ENCODE measurements at places on chromosomes 6 and 20.

- peaks cover 17% of the 10 kb centered on the region for H3K4me1 ChIP-seq
- no peak overlapping the region for H3K27ac ChIP-seq
- no peak overlapping the region for H3K4me3 ChIP-seq
- peaks cover 7% of the 10 kb centered on the region for H3K36me3 ChIP-seq
- no peaks in the 10 kb centered on the region for H3K27me3 ChIP-seq
- DNase-seq = peak; percentile 70
These were observed 43.1 kb upstream of the NEDD9 start for GRCh38 chr6:11275598-11275997.

DNA sequence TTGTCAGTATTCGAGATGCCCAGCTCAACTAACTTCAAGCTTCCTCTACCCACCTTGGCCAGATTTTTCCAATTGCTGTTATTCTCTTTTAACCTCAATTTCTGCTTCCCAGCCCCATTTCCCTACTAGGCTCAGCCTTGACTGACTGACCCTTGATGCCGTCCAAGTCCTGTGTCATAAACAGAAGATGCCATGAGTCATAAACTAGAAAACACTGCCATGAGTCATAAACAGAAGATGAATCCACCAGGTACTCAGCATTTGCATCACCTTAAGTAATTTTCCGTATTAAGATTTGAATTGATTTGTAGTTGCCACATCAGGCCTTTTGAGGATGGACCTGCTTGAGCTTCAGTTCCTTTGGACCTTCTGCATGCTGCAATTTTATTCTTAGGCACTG is 123.8 kb downstream of the FAM83B start:
- no peaks in the 10 kb centered on the region for H3K27me3 ChIP-seq
- H3K27ac ChIP-seq = no peak overlapping the region
- no peaks in the 10 kb centered on the region for H3K4me1 ChIP-seq
- no peaks in the 10 kb centered on the region for H3K36me3 ChIP-seq
- no peak for DNase-seq
- H3K4me3 ChIP-seq = no peak overlapping the region

GRCh38 chr6:3259491-3259958 is 778 bp downstream of the PSMG4 start:
- H3K36me3 ChIP-seq = peaks cover 17% of the 10 kb centered on the region
- peaks cover 19% of the 10 kb centered on the region for H3K4me1 ChIP-seq
- H3K4me3 ChIP-seq = peak overlapping the region; percentile 91
- peak; percentile 29 for DNase-seq
- peak overlapping the region; percentile 31 for H3K27ac ChIP-seq

DNA sequence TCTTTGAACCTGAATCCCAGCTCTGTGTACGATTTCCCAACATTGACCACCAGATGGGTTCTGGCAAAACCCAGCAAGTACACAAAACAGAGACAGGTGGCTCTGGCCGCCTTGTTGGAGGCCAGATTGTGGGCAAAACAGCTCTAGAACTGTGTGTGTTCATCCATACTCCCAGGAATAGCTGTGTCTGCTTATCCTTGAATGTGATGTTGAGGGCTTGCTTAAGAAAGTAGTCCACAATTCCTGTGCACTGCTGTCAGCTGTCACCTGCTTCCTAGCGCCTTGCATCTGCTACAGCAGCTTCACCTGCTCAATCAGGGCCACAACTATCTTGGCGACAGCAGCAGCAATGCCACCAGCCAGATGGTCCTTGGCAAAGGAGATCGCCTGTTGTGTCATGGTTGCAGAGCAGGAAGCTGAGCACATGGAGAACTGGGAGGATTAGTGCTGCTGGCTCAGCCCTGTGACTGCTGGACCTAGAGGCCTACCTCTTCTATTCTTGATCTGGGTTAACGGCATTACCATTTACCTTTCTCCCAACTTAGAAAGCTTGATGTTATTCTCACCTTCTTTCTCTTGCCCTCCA is 3.7 kb upstream of the SMAP1 start:
- no peak overlapping the region for H3K27ac ChIP-seq
- no peak for DNase-seq
- H3K27me3 ChIP-seq = no peaks in the 10 kb centered on the region
- H3K36me3 ChIP-seq = no peaks in the 10 kb centered on the region
- peaks cover 21% of the 10 kb centered on the region for H3K4me1 ChIP-seq

- peaks cover 16% of the 10 kb centered on the region for H3K36me3 ChIP-seq
- H3K4me3 ChIP-seq = peak overlapping the region; percentile 45
- H3K27me3 ChIP-seq = peaks cover 5% of the 10 kb centered on the region
These were observed 11.1 kb downstream of the FAM110A start for GRCh38 chr20:844473-845225.

- no peaks in the 10 kb centered on the region for H3K27me3 ChIP-seq
- no peak overlapping the region for H3K4me3 ChIP-seq
- H3K4me1 ChIP-seq = peaks cover 2% of the 10 kb centered on the region
- H3K36me3 ChIP-seq = no peaks in the 10 kb centered on the region
- DNase-seq = no peak
These were observed 195.6 kb upstream of the RIN2 start for GRCh38 chr20:19562426-19562825.

GRCh38 chr6:149233056-149233715 is 84.3 kb upstream of the TAB2 start:
- peak; percentile 26 for DNase-seq
- H3K4me1 ChIP-seq = peaks cover 62% of the 10 kb centered on the region
- no peaks in the 10 kb centered on the region for H3K27me3 ChIP-seq
- no peak overlapping the region for H3K4me3 ChIP-seq
- H3K27ac ChIP-seq = no peak overlapping the region

- no peaks in the 10 kb centered on the region for H3K4me1 ChIP-seq
- H3K27ac ChIP-seq = no peak overlapping the region
- no peaks in the 10 kb centered on the region for H3K36me3 ChIP-seq
- no peak overlapping the region for H3K4me3 ChIP-seq
These were observed 82.4 kb downstream of the PPP1R3G start for GRCh38 chr6:5167501-5167900.

DNA sequence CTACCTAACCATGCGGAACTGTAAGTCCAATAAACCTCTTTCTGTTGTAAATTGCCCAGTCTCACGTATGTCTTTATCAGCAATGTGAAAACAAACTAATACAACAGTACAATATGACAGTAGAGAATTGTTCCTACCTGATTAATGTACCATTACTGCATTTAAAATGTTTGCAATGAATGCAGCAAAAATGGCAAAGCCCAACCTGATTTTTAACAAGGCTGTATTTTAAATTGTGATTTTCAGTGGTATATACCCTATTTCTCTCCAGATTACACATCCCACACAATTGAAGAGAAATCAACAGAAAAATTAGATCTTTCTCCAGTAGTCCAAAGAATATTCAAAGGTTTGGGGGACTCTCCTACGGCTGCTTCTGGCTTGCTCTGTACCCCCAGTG is 3.3 kb upstream of the PCSK2 start:
- H3K27ac ChIP-seq = no peak overlapping the region
- H3K27me3 ChIP-seq = peaks cover 21% of the 10 kb centered on the region
- no peak for DNase-seq
- no peaks in the 10 kb centered on the region for H3K4me1 ChIP-seq

DNA sequence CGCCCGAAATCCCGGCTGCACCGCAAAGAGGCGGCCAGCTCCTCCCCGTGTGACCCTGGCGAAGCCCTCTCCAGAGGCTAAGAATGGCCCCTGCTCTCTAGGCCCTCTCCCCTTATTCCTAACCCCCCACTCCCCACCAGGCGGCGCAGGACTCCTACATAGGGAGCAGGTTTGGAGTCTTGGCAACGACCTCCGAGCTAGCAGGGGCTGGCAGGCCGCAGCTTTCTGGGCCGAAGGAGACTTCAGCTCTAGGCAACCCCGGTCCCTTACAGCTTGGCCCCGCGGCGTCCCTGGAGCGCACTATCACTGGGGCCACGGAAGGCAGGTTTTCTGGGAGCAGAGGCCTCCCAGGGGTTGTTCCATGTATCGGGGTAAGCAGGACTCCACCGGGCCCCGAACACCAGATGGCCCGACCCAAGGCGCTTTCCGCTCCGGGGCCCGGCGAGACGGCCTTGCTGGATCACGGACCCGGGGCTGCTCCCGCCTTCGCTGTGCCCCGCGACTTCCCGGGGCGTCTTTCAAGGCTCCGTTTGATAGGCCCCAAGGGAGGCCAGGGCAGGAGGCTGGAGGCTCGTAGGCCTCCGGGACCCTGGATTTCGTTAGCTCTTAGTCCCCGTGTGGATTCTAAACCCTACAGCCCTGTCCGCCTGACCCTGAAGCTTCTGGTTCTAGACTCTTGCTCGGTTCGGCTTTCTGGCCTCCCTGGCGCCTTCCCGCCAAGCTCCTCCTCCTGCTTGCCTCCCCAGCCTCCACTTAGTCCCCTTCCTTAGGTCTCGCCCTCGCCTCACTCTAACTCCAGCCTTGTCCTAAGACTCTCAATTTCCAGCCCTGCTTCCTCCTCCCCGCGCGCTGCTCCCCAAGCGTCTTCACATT is 1.9 kb downstream of the SLC32A1 start:
- no peak for DNase-seq
- no peak overlapping the region for H3K27ac ChIP-seq
- peaks cover 81% of the 10 kb centered on the region for H3K27me3 ChIP-seq

- no peaks in the 10 kb centered on the region for H3K4me1 ChIP-seq
- no peak for DNase-seq
- H3K4me3 ChIP-seq = no peak overlapping the region
- no peak overlapping the region for H3K27ac ChIP-seq
These were observed 71.1 kb downstream of the PERP start for GRCh38 chr6:138036111-138036510.

DNA sequence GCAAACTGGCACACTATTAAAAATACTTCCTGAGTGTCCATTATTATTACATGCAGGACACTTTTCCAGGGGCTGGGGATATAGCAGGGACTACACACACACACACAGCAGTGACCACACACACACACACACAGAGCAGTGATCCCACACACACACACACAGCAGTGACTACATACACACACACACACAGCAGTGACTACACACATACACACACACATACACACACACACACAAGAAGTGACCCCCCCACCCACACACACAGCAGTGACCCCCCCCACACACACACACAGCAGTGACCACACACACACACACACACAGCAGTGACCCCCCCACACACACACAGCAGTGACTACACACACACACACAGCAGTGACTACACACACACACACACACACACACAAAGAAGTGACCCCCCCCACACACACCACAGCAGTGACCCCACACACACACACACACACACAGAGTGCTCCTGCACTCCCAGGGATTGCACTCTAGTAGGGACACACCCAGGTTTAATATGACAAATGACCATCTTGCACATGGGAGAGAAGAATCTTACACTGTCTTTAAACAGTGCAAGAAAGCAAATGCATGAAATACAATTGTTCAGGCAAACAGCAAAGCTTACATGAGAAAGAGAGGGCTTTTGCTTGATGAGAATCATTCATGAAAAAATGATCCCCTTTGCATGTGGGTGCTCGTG is 115.5 kb downstream of the IRF4 start:
- H3K27ac ChIP-seq = no peak overlapping the region
- peaks cover 5% of the 10 kb centered on the region for H3K36me3 ChIP-seq
- no peak overlapping the region for H3K4me3 ChIP-seq
- no peak for DNase-seq
- no peaks in the 10 kb centered on the region for H3K27me3 ChIP-seq

DNA sequence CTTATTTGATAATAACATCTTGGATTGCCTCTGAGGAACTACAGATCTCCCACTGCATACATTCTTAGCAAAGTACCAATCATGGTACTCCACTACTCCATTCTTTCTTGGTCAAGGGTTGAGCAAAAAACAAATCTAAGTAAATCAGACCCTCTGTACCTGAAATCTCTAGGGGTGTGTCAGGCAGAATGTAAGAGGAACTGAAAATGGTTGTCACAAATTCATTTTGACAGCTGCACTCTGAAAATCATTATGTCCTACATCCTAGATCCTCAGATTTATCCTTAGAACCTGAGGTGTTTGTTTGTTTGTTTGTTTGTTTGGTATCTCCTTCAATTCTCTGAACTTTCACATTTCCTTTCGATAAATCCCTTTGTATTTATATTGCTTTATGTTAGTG is 433.2 kb upstream of the BTBD3 start:
- no peaks in the 10 kb centered on the region for H3K36me3 ChIP-seq
- no peak overlapping the region for H3K27ac ChIP-seq
- DNase-seq = no peak
- H3K27me3 ChIP-seq = no peaks in the 10 kb centered on the region
- H3K4me1 ChIP-seq = no peaks in the 10 kb centered on the region

- H3K27ac ChIP-seq = no peak overlapping the region
- no peak overlapping the region for H3K4me3 ChIP-seq
- no peak for DNase-seq
These were observed 237.1 kb upstream of the AFDN start for GRCh38 chr6:167589615-167589940.

GRCh38 chr20:3543901-3544507 is 73.2 kb downstream of the ATRN start:
- H3K27ac ChIP-seq = no peak overlapping the region
- H3K4me1 ChIP-seq = peaks cover 5% of the 10 kb centered on the region
- H3K27me3 ChIP-seq = no peaks in the 10 kb centered on the region
- H3K36me3 ChIP-seq = peaks cover 7% of the 10 kb centered on the region
- DNase-seq = no peak
- no peak overlapping the region for H3K4me3 ChIP-seq

DNA sequence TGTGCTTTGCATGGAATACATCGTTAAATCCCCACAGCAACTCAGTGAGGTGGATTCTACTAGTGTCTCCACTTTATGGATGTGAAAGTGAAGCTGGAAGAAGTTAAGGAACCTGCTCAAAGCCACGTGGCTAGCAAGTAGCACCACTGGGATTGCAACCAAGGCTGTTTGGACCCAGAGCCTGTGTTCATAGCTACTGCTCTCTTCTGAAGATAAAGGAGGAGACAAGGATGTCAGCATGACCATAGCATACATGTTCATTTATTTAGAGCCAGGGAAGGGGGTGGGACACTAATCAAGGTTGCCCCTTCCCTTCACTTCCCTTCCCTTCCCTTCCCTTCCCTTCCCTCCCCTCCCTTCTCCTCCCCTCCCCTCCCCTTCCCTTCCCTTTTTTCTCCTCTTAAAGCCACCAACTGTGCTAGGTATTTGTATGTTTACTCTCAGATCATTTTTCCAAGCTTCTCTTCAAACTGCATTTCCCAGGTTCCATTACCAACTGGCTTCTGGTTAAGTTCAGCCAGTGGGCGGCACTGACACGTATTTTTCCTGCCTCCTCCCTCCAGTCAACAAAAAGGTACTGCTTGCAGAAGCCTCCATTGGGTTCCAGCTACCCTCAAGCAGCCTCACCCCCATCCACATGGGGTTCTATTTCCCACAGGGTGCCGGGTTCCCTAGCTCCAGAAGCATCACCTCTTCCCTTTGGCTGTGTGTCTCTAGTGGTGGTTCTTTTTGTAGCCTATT is 134.9 kb downstream of the BCAS1 start:
- H3K36me3 ChIP-seq = no peaks in the 10 kb centered on the region
- peak overlapping the region; percentile 90 for H3K27ac ChIP-seq
- peaks cover 77% of the 10 kb centered on the region for H3K4me1 ChIP-seq
- DNase-seq = peak; percentile 71

DNA sequence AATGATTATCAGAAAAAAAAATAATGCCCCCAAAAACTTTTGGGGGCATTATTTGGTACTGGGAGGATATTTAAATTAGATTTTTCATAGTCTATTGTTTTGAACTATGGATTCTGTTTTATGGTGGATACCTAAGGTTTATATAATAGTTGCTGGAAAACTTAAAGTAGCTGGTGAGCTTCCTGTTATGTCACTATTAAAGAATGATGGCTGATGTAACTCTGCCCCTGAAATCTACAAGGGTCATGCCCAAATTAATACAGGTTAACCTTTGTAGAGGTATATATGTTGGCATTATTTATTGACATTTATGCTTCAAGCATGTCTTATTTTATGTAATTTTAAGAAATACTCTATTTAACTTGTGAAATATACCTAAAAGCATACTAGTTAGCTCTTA is 25.3 kb upstream of the ERVFRD-1 start:
- H3K27me3 ChIP-seq = no peaks in the 10 kb centered on the region
- H3K36me3 ChIP-seq = peaks cover 19% of the 10 kb centered on the region
- no peak overlapping the region for H3K4me3 ChIP-seq

- H3K27me3 ChIP-seq = no peaks in the 10 kb centered on the region
- H3K36me3 ChIP-seq = no peaks in the 10 kb centered on the region
- peaks cover 16% of the 10 kb centered on the region for H3K4me1 ChIP-seq
- no peak overlapping the region for H3K27ac ChIP-seq
These were observed 165.3 kb downstream of the ZDHHC14 start for GRCh38 chr6:157546321-157546720.

Data from CD14-positive monocyte (primary cell).